ENCODE measurements at places on chromosomes 1 and 21. TPM values are rescaled to one million over a fixed set of nuclear protein-coding genes. Genes with fewer than 3 reads are reported as not detected.
A peak's percentile ranks its signal among the peaks of the same experiment; 100 is the strongest.

GRCh38 chr1:118049981-118050380 lies 120.4 kb downstream of the WDR3 start:
- DNase-seq = no peak

DNA sequence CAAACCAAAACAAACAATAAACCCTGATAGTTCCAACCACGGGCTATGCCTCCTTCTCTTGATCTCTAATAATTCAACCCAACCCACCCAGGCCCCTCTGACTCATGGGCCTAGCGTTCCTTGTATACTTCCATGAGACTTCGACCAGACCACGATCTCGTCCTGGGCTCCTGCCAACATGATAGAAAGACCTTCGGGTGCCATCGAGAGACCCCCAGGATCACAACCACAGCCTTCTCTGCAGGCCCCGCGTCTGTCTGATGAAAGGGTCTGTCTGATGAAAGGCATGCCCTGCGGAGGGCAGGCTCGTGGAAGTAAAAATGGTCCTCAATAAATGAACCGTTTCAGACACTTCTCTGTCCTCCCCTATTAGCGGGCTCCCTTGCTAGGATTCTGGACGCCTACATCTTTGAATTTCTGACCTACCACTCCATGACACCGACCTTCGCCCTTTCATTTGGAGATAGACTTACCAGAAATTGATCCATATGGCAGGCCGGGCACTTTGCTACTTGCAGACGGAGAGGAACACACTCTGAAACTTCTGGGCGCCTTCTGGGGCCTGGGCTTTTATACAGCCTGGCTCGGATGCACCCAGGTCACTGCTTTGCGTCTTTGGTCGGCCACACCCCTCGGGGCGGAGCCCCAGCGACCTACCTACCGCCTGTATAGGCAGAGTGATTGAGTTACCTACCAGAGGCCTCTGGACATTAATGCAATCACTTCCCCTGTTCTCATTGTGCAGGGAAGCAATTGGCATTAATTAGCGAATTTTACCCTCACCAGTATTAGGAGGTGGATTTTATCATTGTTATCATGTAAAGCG lies 5.3 kb upstream of the KLF18 start:
- no peak for DNase-seq

DNA sequence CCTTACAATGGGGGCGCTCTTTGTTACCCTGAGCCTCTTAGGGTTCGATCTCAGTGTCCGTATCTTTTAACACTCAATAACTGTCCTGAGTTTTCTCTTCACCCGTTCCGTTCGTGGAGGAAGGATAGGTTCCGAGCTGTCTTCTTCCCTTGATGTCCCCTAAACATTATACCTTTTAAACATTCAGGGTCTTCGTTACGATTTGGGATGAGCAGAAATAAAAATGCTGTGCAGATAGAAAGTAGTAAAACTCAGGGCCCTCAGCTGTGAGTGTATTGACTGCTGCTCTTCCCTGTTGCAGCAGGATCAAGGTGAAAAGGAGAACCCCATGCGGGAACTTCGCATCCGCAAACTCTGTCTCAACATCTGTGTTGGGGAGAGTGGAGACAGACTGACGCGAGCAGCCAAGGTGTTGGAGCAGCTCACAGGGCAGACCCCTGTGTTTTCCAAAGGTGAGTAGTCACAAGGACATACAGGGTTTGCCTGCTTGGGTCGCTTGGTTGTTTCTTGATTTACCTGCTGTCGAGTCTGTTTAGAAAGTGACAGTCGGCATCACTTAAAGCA lies 784 bp downstream of the RPL11 start:
- DNase-seq = no peak

DNA sequence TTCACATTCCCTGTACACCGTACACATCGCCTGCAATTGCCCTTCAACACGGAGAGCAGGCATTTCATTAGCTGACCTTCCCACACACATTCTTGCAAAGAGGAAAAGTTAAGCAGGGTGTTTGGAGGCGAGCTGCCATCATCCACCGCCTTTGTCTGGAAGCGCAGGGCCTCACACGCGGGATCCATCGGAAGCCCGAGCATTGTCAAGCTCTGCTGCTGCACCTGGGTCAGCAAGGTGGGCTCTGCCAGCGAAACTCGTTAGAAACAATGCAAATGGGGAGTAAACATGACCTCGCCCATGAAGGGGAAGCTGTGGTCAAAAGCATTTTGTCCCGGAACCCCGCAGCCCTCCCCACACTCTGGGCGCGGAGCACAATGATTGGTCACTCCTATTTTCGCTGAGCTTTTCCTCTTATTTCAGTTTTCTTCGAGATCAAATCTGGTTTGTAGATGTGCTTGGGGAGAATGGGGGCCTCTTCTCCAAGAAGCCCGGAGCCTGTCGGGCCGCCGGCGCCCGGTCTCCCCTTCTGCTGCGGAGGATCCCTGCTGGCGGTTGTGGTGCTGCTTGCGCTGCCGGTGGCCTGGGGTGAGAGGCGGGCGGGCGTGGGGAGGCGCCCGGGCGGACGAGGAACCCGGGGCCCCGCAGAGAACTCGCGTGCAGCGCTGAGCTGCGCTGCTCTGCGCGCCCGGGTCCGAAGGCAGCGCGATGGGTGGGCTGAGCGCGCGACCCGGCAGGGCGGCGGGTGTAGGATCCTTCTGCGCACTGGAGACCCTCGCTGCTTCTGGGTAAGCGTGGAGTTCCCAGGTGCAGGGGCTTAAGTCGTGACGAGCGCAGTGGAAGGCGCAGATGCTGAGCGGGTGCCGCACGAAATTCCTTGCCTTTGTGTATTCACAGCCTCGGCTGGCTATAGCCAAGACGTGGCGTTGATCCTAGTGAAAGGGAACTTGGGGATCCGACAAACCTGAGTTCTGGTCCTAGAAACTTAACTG lies at the start of gene CR1:
Gene CR1, plus strand, starts transcription at position 357 of the 992 bp plus-strand sequence. Its CDS starts 111 bp downstream, at position 468.
- peak; percentile 46 for DNase-seq

DNA sequence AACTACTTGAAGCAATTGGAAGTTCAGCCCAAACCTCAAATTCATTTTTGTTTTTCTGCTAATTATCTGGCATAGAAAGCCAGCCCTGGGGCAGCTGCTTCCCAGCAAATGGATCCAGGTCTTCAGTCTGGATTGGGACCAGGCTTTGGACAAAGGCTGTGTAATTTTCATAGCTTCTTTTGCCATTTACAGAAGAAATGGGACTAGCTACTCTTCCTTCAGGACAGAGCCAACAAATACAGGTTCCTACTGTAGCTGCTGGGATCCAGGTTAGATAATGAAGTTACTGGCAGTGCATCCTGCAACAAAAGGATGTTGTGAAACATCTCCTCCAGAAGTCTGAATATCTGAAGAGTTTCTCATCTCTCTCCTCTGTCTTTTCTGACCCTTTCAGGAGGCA lies 171.5 kb upstream of the CAMK1G start:
- DNase-seq = no peak

DNA sequence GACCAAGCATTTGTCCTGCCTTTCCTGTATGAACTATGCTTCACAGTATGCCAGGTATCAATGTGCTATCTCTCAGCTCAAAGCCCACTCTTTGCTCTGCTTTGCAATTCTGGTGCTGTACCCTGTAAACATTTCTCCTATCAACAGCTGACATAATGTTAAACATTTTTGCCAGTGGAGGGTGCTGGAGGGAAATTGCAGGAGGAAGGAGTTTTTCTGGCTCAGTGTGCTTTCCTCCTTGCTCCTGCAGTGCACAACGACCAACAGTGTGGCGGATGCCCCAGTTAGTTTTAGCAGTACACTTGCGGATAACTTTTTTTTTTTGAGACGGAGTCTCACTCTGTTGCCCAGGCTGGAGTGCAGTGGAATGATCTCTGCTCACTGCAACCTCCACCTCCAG lies 67.1 kb upstream of the PTGFRN start:
- DNase-seq = no peak

- no peak for DNase-seq
These were observed 105.2 kb upstream of the HMGB4 start for GRCh38 chr1:33758698-33759097.

GRCh38 chr1:212089560-212090163 lies 54.1 kb downstream of the DTL start:
- DNase-seq = no peak

OR6N1 gene
- total RNA-seq = not detected

GRCh38 chr1:65939191-65939590 lies 146.5 kb downstream of the PDE4B start:
- DNase-seq = no peak

DNA sequence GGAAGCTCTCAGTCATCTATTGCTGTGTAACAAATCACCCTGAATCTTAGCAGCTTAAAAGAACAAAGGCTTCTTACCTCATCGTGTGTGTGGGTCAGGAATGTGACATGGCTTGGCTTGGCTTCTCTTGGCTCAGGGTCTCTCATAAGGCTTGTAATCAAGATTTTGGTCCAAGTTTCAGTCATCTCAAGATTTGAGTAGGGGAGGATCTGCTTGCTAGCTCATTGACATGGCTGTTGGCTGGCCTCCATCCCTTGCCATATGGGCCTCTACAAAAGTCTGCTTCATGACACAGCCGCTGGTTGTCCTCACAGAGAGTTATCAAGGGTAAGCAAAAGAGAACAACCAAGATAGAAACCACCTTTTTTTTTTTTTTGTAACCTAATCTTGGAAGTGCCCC lies 207.7 kb downstream of the PTPRC start:
- no peak for DNase-seq

MNDA gene
- total RNA-seq = not detected

- DNase-seq = no peak
These were observed at the start of gene FCRL1 for GRCh38 chr1:157819896-157820295. FCRL1 (minus strand) TSS chr1:157820120; CDS start chr1:157820037, 83 bp downstream.

GRCh38 chr1:155320661-155321617 lies at the start of gene RUSC1:
RUSC1 (plus strand) TSS chr1:155320894; CDS start chr1:155321774, 880 bp downstream.
- DNase-seq = peak; percentile 81

GRCh38 chr1:235767795-235768194 lies 98.9 kb downstream of the LYST start:
- no peak for DNase-seq

- DNase-seq = no peak
These were observed 87.9 kb upstream of the HMCN1 start for GRCh38 chr1:185646202-185646683.

KRTAP19-3 gene
- not detected for total RNA-seq

GRCh38 chr1:15104768-15105167 lies 48.8 kb upstream of the TMEM51 start:
- no peak for DNase-seq

C1orf141 gene
- total RNA-seq = not detected

DNA sequence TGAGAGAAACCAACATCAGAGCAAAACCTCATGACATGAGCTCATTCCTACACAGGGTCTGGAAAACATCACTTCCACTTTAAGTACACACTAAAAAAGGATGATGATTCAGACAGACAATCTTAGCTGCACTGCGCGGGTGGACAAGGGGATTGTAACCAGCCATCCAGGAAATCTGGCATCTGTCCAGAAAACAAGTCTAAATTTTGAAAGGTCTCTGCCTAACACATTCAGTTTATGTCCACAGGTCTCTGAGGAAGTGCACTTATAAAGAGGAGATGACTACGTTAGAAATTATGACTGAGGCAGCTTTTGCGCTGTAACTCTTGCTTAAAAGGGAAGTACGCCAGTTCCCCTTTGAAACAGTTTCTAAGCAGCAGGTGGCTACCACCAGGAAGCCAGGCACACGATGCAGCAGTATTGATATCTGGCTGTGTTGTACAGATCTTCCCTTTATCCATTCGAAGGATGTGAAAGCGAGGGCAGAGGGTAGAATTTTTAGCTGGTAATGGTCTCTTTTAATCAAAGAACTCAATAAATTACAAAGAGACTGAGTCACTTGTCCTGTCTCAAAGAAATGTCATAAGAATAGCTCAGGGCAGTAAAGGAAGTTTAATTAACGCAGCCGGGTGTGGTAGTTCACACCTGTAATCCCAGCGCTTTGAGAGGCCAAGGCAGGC lies 128.0 kb downstream of the SETD4 start:
- DNase-seq = no peak

NBPF4 gene
- total RNA-seq = 0.15 TPM

DNA sequence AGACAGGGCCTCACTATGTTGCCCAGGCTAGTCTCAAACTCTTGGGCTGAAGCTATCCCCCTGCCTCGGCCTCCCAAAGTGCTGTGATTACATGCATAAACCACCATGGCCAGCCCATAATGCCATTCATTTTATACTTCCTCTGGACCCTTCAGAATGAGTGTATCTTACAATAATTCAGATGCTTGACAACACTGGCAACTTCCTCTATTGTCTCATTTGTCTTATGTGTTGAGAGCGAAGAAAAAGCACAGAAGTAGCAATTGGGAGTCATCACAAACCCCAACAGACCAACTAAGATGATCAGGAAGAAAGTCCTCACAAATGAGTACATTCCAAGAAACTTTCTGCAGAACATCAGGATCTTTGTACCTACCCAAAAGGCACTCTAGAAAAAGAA lies 191.9 kb downstream of the RERE start:
- DNase-seq = no peak

NTMT2 gene
- not detected for total RNA-seq

DNA sequence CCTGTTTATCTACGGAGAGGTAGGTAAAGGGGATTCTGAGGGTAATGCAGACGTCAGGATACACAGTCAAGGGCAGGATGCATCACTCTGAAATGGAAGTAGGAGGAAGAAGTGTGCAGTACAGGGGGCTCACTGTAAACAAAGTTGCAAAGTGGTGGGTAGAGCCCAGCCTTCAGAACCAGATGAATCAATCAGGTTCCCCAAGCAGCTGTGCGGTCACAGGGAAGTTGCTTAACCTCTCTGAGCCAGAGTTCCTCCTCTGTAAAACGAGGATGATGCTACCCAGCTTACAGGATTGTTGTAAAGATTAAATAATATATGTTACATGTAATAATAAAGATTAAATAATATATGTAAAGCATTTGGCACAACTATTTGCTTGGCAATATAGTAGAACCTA lies 13.5 kb upstream of the MYOM3 start:
- no peak for DNase-seq

GBP6 gene
- total RNA-seq = 0.19 TPM

- DNase-seq = no peak
These were observed 23.6 kb downstream of the RAP1GAP start for GRCh38 chr1:21645550-21645949.

- no peak for DNase-seq
These were observed 48.6 kb downstream of the PTPRC start for GRCh38 chr1:198687429-198687828.

- DNase-seq = no peak
These were observed 2.9 kb downstream of the KCNJ10 start for GRCh38 chr1:160066829-160067745.

GRCh38 chr1:17513131-17513530 lies 26.4 kb upstream of the ARHGEF10L start:
- DNase-seq = no peak

Data from activated CD8-positive, alpha-beta memory T cell treated with anti-CD3 and anti-CD28 coated beads, Interleukin-2, amount 10 ng/mL, durations not matched to agents 7 days and 5 days (primary cell).